Activated B cell treated with CpG ODN at 0.5 μM for 24 hours (primary cell): ENCODE measurements at places on chromosomes 13 and 19.

DNA sequence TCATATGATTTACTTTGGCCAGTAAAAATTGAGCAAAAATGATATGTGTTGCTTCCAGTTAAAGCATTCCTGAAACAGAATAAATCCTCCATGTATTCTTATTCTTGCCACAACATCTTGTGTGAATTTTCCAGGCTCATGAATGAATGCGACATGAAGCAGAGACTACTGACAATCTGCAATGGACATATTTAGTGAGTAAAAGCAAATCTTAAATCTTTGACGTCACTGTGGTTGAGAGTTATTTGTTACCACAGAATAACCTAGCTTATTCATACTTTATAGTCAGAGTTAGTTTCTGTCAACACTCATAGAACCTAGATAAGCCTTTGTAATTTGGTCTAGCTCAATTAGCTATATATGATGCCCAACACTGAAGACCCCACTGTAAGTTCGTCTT is 1443.1 kb downstream of the PCDH9 start:
- DNase-seq: no peak

- no peak for DNase-seq
Measured at GRCh38 chr13:36211567-36211966, 2.8 kb downstream of the SOHLH2 start.

GRCh38 chr13:79194272-79194671 is 211.8 kb downstream of the RBM26 start:
- DNase-seq: no peak

GRCh38 chr13:42688821-42689220 is 92.6 kb upstream of the FAM216B start:
- DNase-seq: no peak

DNA sequence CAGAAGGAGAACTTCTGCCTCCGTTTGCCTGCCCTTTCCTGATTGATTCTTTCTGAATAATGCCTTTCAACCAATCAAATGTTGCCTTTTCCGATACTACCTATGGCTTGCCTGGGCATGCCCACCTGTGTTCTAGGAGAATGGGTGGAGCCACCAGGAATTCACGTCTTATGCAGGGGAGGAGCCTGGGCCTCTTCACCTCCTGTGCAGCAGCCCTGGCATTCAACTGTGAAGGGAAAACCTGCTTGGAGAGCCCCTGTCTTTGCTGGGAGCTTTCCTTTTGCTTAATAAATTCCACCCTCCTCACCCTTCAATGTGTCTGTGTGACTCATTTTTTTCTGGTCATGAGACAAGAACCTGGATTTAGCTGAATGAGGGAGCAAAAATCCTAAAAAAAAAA is 730.7 kb downstream of the UQCRFS1 start:
- DNase-seq: no peak

- no peak for DNase-seq
Measured at GRCh38 chr19:1776606-1777147, 23.4 kb downstream of the ONECUT3 start.

DNA sequence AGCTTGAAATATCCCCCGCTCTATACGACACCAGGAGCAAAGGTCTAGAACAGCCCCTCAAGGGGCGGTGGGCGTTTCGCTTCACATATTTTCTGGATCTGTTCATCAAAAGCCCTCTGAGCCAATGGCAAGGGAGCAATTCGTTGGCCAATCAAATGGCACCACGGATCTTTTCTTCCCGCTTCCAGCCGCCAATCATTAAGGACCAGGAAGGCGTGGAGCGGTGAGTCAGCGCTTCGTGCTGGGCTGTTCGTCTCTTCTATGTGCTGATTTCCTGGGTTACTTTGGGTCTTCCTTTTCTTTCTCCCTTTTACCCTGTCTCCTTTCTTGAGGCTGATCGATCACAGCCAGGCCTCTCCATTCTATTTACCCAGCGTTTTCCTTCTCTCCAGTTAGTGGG is at the start of gene NLRP4:
NLRP4 (plus strand) TSS at position 201 of the 400 bp plus-strand sequence. CDS start 15,541 bp downstream, outside the sequence.
- no peak for DNase-seq

DNA sequence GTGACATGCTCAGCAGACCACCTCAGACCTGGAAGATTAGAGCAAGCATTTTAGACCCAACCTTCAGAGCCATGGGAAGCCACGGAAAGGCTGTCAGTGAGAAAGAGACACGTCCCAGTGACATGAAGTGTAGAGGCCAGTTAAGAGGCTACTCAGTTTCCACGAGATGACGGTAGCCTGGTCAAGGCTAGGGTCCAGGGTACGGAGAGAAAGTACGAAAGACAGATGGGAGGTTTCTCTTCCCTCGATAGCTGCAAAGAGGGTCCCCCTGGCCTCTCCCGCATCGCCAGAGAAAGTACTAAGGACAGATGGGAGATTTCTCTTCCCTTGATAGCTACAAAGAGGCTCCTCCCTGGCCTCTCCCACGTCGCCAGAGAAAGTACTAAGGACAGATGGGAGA is 8.6 kb downstream of the ZSCAN5A start:
- DNase-seq: no peak

DNA sequence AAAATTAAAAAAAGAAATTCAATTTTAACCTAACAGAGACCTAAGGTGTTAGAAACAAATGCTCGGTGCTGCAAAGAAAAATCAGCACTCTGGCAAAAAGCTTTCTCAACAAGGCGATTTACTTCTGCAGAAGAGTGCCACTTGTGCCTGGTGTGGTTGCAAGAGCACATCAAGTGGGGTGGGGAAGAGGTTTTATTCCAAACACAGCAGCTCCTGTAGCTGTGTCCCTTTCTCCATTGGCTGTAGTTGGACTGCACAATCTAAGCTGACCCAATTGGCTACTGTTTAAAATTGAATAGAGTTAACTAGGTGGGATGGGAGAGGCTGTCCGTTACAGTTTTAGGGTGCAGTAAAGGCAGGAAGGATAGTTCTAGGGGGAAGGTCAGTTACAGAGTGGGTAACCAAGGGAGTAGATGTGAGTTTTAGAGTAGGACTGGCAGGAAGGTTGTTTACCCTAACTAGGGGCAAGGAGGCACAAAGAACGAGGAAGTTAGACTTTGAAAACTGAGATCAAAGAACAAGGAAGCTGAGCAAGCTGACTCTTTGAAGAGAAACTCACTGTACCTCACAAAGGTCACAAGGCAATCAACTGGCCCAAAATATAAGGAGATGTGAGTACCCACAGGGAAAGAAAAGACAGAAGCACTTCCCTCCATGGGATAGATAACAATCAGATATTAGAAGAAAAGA is 145.7 kb downstream of the LIG4 start:
- DNase-seq: no peak
